WERI-Rb-1 (cell line): ENCODE measurements at places on chromosomes 16 and 17.

- DNase-seq = no peak
These were observed 5.6 kb downstream of the FMNL1 start for GRCh38 chr17:45227101-45227925.

GRCh38 chr17:31877341-31877740, 18.3 kb upstream of the COPRS start:
- no peak for DNase-seq

GRCh38 chr17:2974347-2974746, 89.1 kb downstream of the OR1D5 start:
- DNase-seq = no peak

- DNase-seq = no peak
These were observed 2.2 kb downstream of the TMEM132E start for GRCh38 chr17:34581446-34582184.

DNA sequence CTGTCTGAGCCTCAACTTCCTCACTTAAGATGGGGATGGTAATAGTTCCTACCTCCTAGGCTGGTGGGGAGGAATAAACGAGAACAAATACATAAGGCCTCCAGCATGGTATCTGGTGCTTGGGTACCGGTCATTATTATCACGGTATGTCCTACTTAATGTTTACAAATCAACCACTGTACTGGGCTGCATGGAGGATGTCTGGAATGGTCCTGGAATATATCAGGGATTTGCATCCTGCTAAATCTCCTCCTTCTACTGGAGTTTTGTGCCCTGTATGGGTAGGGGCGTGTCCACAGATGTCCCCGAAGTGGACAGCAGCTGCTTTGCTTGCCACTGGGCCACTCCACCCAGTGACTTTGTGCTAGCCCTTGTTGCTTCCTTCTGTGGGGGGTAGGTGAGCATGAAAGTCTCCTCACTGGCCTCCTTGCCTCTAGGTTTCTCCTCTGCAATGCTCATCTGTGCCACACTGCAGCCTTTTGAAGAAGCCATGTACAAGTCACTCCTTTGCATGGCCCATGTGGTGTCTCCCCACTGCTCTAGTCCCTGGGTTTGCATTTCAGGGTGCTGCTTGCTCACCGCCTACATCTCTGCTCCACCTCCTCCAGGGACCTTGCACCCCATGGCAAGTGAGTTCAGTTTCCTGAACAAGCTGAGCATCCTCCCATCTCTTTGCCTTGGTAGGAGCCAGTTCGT, 2.2 kb upstream of the CMIP start:
- no peak for DNase-seq

DNA sequence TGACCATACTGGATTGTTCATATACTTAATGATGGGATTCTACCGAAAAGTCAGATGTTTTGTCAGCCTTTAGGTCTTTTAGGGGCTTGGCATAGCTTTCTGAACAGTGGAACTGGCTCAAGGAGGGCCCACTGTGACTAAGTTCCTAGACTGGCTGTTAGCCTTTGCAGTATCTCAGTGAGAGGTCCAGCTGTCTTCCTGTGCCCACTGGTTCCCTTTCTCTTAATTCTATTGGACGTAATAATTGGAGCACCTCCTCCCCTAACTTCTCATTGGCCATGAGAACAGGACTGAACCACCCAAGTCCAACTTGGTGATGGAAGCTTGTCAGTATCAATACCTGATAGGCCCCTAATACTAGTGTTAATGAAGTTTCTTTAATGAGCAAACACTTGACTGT, 13.5 kb downstream of the KPNA2 start:
- no peak for DNase-seq

DNA sequence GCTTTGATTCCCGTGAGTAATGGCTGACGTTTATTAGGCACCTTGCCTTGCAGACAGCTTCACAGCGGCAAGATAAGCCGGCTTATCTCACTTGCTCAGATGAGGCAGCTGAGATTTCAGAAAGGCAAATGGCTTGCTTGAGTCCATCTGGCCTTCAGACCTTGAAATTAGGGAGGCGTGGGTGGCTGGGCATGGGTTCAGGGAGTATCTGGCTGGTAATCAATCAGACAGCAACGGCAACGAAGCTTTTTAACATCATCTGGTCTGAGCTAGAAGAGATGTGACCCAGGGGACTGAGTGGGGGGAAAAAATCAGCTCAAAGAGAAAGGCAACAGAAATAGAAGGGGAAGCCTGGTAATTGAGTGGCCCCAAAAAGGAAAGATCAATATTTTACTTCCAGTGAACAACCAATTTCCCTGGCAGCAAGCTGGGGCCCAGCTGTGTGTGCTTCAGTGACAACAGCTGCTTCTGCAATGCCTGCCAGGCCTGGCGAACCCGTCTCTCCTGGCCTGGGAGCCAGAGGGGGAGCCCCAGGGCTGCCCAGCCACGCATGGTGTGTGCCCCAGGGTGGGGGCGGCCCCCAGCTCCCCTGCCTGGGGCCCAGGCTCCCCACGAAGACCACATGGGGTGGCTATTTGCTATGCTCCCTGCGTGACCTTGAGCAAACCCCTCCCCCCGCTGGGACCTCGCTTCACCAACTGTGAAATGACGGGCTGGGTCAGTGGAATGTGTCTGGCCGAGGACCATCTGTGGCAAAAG, 34.0 kb downstream of the RAB11FIP4 start:
- peak; percentile 93 for DNase-seq

GRCh38 chr17:19724501-19725420, 8.4 kb upstream of the SLC47A2 start:
- no peak for DNase-seq
